ENCODE measurements at places on chromosomes 16 and 17.

DNA sequence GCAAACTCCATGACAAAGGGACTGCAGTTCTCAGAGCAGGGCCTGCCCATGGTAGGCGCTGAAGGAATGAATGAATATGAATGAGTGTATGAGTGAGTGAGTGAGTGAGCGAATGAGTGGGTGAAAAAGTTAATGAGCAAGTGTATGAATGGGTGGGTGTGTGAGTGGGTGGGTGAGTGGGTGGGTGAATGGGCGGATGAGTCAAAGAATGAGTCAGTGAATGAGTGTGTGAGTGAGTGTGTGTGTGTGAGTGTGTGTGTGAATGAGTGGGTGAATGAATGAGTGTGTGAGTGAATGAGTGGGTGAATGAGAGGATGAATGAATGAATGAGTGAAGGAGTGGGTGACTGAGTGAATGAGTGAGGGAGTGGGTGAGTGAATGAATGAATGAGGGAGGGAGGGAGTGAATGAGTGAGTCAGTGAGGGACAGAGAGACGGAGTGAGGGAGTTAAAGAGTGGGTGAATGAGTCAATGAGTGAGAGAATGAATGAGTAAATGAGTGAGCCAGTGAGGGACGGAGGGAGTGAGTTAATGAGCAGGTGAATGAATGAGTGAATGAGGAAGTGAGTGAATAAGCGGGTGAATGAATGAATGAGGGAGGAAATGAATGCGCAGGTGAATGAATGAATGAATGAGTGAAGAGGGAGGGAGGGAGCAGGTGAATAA, 11.1 kb upstream of the CHMP6 start:
- no peak for DNase-seq

DNA sequence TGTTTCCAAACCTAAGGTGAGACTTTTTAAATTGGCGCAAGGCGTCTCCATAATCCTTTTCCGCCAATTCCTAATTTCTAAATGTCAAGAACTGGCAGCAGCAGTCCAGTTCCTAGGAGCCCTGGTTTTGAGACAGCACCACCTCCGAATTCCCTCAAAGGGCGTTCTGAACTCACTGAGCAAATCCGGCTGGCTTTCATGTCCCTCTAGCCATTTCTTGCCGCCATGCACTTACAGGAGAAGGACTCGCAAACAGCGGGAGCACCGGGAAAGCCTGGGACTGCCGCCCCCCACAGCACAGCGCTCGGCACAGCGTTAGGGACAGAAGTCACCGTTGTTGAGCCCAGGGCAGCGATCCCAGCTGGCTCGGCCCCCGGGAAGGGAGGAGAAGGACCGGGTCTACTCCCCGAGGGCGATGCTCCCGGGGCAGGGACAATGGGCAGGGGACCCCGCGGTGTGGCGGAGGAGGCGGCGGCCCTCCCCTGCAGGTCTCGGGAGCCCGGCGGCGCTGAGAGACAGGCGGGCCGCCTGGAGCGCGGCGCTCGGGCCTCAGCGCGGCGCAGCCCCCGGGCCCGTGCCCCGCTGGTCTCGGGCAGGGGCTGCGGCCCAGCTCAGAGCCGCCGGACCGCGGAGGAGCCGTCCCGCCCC, 545 bp downstream of the ARHGAP17 start:
- DNase-seq, result no peak

DNA sequence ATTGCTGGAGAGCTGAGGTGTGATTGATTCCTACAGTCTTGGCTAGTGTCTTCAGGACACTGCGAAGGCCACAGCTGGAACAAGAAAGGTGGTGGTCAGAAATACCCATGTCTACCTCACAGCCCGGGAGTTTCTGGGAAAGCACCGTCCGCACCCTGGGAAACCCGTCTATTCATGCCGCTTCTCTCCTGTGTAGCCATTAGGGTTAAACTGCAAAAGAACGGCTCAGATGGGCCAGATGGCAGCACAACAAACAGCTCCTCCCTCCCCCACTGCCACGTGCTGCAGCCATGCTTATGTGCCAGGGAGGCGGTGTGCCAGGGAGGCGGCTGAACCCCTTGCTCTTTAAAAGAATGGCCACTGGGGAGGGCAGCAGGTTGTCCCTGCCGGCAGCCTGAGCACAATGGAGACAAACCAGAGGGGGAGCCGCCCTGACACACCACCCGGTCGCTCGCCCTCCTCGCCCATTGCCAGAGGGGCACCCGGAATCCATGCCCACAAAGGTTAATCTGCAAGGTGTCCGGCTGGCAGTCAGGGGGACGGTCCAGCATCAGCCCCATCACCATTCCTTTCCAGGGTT, 65.2 kb downstream of the CYTH1 start:
- no peak for DNase-seq

- DNase-seq, result no peak
Measured at GRCh38 chr17:78742901-78743300, 39.2 kb downstream of the CYTH1 start.

DNA sequence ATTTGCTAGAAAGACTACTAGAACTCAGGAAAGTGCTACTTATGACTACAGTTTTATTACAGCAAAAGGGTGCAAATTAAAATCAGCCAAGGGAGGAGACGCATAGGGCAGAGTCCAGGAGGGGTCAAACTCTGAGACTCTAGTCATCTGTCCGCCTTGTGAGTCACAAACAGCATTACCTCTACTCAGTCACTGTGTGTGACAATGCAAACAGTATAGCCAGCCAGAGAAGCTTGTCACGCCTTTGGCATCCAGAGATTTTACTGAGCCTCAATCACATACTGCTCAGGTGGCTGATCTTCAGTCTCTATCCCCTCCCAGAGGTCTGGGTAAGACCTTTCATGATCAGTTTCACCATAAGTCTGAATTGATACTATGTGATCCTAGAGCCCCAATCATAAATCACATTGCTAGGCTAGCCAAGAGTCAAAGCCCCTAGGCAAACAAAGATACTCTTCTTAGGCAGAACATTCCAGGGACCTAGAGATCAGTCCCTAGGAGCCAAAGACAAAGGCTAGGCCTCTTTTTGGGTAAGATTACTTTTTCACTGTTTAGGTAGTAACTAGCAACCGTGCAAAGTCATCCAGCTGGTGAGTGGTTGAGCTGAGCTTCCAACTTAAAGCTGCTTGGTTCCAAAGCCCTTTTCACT, 48.8 kb upstream of the CLEC19A start:
- DNase-seq, result no peak

DNA sequence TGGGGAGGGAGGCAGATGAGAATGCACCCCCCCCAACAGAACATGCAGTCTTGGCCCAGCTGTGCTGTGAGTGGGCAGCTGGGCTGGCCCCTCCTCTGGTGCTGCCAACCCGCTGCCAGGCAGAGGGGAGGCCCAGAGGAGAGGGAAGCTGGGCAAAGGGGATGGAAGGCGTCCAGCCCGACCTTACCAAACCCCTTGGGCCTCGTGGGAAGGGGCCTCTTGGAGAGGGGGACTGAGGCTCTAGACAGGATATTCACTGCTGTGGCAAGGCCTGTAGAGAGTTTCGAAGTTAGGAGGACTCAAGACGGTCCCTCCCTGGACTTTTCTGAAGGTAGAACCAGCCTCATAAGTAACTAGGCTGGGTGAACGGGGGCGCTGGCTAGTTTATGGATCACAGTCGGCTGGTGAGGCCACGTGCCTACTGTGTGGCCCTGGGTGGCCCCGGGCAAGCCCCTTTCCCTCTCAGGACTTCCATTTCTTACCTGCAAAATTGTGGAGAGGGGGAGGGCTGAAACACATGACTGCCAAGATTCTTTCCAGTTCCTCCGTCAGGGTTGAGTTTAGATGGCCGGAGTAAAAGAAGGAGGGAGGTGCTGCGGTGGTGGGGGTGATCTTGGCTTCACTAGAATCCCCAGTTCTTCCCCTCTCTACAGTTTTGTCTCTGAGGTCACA, 857 bp upstream of the STAT5A start:
- peak; percentile 71 for DNase-seq

GRCh38 chr16:69798466-69798865, 36.3 kb downstream of the WWP2 start:
- no peak for DNase-seq

DNA sequence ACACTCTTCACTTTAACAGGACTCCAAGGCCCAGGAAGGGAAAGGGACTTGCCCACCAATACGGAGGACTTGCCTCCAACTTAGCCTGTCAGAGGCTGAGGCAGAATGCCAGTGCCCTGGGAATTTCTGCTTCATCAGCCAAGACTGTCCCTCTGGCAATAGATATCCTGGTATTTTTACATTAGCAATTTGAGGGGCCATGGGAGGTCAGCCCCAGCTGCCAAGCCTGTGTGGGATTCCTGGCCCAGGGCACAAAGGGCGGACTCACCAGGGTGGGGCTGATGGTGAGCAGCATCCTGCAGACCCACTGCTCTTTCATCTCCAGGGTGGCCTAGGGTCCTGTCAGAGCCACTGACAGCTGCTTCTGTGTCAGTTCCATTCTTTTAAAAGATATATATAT, 78.3 kb upstream of the CIBAR2 start:
- no peak for DNase-seq

DNA sequence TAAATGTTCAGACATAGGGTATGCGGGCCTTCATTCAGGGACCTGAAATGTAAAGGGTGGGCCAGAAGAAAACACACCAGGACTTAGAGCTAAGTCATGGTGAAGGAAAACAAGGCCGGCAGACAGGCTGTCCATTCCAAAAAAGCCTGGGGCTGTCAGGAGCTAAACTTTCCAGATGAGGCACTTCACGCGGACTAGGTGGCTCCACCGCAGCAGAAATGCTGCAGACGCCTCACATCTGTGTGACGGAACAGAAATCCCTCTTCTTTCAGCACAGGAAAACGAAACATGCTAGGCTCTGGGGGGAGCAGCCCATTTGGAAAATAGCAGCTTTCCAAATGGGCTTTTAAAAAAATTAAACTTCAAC, 88.7 kb downstream of the HS3ST3A1 start:
- DNase-seq, result no peak

GRCh38 chr16:75341564-75342307, 90.3 kb upstream of the BCAR1 start:
- no peak for DNase-seq

DNA sequence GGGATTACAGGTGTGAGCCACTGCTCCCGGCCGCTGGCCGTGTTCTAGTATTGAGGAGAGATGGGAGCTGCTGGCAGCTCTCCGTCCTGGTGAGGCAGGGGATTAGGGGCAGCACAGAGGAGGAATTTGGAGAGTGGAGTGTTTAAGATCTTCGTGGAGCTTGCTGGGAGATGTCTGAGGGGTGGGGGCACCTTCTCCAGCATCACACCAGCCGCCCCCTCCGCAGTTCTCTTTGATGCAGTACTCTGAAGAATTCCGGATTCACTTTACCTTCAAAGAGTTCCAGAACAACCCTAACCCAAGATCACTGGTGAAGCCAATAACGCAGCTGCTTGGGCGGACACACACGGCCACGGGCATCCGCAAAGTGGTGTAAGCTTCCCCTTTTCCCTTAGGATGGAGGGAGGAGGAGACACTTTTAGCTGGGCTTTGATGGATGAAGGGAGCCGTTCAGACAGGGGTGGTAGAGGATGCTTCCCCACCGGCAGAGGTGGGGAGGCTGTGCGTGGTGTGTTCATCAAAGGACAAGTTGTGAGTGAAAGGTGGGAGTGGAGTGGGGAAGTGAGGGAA, 11.9 kb downstream of the ITGAM start:
- no peak for DNase-seq

- no peak for DNase-seq
Measured at GRCh38 chr16:17370731-17371285, 100.0 kb downstream of the XYLT1 start.

DNA sequence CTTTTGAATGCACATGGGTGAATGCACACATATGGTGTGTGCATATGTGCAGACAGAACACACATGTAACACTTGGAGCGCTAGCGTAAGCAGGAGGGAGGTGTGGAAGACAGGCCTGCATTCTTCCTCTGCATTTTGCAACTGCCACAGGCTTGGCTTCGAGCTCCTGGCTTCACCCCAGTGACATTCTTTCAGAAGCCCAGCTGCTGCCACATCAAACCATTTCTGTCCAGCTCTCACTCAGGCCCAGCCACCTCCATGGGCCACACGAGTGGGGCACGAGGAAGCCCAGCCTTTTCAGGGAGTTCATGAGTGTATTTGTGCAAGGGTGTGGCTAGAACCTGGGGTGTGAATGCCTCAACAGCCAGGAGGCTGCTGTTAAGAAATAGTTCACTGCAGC, 18.8 kb downstream of the LGALS3BP start:
- no peak for DNase-seq

- DNase-seq, result peak; percentile 45
Measured at GRCh38 chr16:46972429-46973206, 856 bp downstream of the DNAJA2 start.

DNA sequence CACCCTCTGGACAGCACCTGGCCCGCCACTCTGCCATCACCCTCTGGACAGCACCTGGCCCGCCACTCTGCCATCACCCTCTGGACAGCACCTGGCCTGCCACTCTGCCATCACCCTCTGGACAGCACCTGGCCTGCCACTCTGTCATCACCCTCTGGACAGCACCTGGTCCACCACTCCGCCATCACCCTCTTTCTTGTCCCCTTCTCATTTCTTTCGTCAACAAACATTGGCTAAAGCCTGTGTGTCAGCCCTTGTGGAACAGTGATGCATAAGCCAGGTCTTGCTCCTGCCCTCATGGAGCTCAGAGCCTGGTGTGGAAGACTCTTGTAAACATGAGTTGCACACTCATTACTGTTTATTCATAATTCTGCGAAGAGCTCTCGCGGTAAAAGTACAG, 31.2 kb downstream of the CDK5R1 start:
- no peak for DNase-seq

DNA sequence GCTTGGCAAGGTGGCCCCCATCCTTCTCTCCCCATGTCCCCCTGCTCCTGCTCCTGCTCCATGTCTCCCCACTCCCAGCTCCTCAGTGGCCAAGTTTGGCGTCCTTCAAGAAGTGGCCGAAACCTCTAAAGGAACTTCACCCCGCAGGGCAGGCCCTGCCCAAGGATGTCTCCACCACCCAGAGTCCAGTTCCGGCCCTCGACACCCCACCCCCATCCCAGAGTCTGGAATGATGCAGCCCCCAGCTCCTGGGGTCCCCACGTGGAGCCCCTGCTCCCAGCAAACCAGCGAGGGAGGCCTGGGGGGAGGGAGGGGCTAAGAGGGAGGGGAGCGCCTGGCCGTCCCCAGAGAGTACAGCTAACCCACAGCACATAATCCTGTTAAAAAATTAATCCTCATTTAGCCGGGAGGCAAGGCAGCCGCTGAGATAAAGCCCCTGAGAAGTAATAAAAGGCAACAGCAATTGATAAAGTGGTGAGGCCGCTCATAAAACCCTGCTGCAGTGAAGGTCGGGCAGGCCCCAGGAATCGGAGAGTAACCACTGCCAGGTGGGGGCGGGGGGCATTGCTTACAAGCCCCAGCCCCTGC, 9.9 kb upstream of the ENPP7 start:
- no peak for DNase-seq

- DNase-seq, result no peak
Measured at GRCh38 chr16:56420613-56421012, 4.7 kb downstream of the AMFR start.

Measured in T-helper 1 cell (primary cell).